ENCODE measurements at places on chromosomes 6 and 20.

- DNase-seq: no peak
Measured at GRCh38 chr6:20366082-20366830, 35.4 kb upstream of the E2F3 start.

GRCh38 chr20:60269573-60270162 lies 311.4 kb downstream of the CDH26 start:
- no peak for DNase-seq

DNA sequence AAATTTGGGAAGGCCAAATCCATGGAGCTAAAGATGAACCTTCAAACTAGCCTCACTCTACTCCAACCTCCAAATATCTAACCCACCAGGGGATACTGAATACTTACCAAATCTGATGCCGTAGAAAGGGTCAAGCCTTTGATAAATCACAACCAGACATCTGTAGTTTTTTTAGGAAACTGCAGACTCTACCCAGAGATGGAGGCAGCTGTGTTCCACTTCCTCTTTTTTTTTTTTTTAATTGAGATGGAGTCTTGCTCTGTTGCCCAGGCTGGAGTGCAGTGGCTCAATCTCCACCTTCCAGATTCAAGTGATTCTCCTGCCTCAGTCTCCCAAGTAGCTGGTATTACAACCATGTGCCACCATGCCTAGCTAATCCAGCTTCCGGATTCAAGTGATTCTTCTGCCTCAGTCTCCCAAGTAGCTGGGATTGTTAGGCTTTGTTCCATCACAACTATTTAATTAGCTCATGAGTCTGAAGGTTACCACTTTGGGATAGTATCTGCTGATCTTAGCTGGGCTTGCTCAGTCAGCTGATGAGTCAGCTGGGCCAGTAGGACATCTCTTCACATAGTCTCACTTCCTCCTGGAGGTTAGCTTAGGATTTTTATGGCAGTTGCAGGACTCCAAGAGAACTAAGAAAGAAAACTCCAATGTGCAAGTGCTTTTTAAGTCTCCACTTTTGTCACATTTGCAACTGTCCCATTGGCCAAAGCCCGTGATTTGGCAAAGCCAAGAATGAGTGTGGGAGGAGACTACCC lies 13.3 kb downstream of the FRK start:
- no peak for DNase-seq

DNA sequence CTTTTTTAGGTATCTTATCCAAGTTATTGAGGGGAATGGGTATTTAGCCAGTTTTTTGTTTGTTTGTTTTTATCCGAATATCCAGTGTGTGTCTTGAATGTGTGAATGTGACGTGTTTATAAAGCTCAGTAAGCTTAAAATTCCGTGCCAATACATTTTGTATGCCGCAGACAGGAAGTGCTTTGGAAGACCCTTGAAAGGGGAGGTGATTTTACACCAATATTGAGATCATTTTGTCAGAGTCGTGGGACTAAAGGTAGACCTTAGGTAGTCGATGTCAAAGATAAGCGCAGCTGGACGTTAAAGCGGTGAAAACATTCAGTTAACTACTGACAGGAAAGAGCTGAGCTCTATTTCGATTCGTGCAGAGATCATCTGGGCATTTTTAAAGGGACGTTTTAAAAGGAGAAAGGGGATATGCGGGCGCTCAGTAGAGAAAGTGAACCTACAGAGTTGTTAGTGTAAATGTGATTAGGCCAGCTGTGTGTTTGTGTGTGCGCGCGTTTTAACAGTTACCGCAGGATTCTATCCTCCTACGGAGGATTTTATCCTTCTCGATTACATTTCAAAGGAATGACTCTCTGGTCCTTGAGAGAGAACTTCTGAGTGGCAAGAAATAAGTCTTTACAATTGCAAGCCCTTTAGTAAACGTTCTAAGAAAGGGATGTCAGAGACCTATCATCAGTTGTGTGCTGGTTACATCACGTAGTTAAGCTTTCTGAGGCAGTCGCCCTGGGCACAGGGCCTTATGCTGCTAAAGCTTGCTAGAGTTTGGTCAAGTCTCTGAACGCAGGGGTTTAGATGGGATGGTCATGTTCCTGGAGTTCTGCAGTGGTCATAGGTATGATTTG lies 625 bp upstream of the ECHDC1 start:
- peak; percentile 24 for DNase-seq

DNA sequence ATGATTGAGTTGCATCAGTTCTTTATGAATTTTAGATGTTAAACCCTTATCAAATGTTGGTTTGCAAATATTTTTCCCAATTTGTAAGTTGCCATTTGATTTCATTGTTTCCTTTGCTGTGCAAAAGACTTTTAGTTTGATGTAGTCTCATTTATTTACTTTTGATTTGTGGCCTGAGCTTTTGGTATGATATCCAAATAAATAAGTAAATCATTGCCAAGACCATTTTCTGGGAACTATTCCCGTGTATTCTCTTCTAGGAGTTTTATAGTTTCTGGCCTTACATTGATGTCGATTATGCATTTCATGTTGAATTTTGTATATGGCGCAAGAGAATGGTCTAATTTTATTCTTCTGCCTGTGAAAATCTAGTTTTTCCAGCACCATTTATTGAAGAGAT lies 13.4 kb downstream of the AIG1 start:
- DNase-seq: no peak

DNA sequence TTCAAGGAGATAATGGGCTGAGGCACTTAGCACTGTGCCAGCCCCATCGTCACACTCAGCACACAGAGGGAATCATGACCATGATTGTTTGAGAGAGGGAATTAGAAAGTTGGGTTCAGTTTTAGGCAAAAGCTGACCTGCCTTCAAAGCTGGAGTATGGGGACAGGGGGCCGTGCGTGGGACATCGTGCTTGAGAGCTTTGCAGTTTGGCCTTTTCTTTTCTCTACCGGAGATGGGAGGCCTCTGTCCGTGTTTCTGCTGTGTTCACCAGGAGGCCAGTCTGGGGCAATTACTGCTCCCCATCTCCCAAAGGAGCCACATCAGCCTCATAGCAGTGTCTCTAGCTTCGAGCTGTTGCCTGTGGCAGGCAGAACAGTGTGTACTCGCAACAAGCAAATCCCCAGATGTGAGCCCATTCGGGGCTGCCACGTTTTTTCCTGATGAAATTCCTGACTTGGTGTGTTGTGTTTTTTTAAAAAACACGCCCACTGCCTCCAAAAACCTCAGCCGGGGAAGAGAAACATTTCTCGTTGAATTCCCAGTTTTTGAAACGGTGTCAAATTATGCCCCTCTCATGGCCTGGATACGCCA lies 20.2 kb downstream of the EYA2 start:
- no peak for DNase-seq
